ENCODE measurements at places on chromosomes 13 and 19.

GRCh38 chr19:55689411-55690108 lies 14.5 kb downstream of the EPN1 start:
- DNase-seq: no peak

- DNase-seq: no peak
These were observed 5.0 kb upstream of the BICRA start for GRCh38 chr19:47603706-47604565.

DNA sequence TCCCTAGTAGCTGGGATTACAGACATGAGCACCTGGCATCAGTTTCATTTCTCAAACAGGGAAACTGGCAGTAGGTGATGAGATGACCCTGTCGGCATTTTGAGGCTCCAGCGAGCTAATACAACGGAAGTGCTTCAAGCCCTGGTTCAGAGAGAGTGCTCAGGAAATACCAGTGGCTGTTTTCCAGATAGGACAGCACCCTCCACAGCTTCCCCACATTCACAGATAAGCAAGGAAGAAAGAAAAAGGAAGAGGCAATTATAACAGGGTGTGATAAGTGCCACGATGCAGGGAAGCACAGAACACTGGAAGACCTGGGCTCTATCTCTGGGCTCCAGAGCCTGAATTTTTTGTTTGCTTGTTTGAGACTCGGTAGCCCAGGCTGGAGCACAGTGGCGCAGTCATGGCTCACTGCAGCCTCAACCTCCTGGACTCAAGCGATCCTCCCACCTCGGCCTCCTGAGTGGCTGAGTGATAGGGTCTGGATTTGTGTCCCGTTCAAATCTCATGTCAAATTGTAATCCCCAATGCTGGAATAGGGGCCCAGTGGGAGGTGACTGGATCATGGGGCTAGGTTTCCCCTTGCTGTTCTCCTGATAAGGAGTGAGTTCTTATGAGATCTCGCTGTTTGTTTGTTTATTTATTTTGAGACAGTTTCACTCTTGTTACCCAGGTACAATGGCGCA lies 43.5 kb downstream of the PIN1 start:
- no peak for DNase-seq

- no peak for DNase-seq
These were observed 19.7 kb upstream of the EHD2 start for GRCh38 chr19:47693489-47693888.

- no peak for DNase-seq
These were observed 114.5 kb downstream of the ATP11A start for GRCh38 chr13:112804374-112804773.

GRCh38 chr19:34260771-34261173 lies 6.4 kb downstream of the GARRE1 start:
- peak; percentile 60 for DNase-seq

GRCh38 chr19:51771376-51772130 lies 10.6 kb downstream of the FPR2 start:
- no peak for DNase-seq

GRCh38 chr13:113970810-113971470 lies 2.9 kb downstream of the C13orf46 start:
- DNase-seq: no peak

GRCh38 chr13:28297341-28297740 lies 159.0 kb downstream of the PAN3 start:
- DNase-seq: no peak

- DNase-seq: no peak
These were observed 1.0 kb downstream of the C19orf73 start for GRCh38 chr19:49117677-49118564.

- no peak for DNase-seq
These were observed 5.7 kb downstream of the JAK3 start for GRCh38 chr19:17841810-17842662.

DNA sequence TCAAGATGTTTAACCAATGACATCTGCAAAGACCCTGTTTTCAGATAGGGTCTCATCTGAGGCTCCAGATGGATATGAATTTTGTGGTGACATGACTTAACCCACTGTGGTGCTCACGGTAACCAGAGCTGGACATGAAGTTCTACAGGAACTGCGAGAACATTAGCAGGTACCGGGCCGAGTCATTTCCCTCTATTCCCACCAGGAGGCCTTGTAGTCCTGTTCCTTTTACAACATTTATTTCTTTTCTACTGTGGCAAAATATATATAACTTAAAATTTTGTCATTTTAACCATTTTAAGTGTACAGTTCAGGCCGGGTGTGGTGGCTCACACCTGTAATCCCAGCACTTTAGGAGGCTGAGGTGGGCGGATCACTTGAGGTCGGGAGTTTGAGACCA lies 7.6 kb upstream of the TSPAN16 start:
- DNase-seq: no peak

DNA sequence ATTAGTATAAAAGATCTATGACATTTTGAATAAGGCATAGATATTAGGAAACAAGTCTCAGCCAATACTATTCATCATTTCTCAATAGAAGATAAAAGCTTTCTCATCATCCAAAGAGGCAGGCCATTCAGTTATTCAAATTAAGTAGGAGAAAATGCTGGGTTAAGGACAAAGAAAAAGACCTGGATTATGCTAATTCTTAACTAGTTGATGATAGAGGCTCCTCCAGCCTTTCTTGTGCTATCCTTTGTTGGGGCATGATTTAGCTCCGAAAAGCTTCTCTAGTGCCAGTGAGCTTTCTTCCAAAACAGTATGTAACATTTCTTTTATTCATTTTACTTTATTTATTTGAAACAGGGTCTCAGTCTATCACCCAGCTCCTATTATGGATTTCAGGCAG lies 223.0 kb downstream of the DCLK1 start:
- DNase-seq: no peak

- DNase-seq: no peak
These were observed 182.7 kb downstream of the TBC1D4 start for GRCh38 chr13:75299246-75299645.

GRCh38 chr13:113216254-113217048 lies 7.0 kb downstream of the CUL4A start:
- DNase-seq: peak; percentile 61

DNA sequence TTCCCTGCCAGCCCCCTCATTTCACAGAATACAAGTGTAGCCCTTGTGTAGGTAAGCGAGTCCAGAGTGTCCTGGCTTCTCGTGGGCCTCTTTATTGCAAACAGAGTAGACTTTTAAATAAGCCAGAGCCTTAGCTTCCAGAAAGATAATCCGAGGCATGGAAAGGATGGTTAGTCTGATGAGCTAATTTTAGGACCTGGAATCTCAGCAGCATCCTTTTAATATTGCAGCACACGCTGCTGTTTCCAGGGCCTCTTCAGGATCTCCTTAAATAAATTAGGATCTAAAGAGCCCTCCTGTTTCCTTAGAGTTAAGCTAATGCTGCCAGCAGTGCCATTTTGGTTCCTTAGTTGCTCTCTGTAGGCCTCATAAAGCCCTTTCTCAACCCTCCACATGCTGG lies 99.2 kb downstream of the RFC3 start:
- no peak for DNase-seq

DNA sequence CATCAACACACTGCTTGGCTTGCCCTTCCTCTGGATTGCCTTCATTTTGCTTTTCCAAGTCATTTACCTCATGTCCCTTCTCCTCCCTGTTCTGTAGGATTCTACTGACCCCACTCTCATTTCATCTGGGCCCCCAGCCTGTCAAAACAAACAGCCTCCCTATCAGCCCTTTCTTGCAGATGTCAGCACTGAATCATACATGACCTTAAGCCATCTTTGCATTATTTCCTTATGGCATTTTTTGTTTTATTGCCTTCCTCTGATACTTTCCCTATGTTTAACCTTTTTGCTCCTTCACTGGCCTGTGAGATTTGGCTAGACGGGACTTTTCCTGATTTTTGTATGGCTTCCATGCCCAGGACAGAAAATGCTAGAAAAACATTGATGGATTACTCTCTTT lies 8.7 kb downstream of the LRCH1 start:
- DNase-seq: no peak

DNA sequence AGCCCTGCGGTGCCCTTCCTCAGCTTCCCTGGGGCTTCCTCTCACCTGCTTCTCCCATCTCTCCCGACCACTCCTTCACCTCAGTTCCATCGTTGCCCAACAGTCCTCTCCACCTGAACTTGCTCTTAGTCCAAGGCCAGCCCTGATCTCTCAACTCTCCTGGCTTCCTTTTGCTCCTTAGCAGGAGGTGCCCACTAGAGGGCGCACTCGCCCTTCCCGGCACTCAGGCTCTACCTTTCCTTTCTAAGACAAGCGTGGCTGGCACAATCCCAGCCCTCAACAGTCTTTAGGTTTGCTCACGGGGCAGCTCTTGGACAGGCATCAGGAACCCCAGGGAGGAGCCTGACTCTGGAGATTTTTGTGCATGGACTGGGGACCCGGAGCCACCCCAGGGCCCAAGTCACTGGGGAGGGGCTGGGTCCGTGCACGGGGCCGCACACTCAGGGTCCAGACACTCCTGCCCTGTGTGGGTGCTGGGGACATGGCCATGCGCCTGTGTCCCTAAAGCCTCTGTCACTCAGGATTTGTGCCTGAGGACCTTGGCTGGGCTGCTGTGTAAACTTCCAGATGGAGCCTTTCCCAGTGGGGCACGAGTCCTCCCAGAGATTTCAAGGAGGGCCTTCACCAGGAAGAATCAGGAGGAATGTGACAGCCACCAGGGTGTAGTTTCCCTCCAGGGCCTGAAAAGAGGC lies 12.1 kb upstream of the CEACAM8 start:
- DNase-seq: peak; percentile 64

DNA sequence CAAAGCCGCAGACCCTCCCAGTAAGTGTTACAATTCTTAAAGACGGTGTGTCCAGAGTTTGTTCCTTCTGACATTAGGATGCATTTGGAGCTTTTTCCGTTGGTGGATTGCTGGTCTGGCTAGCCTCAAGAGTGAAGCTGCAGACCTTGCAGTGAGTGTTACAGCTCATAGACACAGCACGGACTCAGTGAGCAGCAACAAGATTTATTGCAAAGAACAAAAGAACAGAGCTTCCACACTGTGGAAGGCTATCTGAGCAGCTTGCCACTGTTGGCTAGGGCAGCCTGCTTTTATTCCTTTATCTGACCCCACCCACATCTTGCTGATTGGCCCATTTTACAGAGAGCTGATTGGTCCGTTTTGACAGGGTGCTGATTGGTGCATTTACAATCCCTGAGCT lies 242.8 kb upstream of the SGCG start:
- DNase-seq: no peak
